ENCODE measurements at places on chromosomes 2 and 18. TPM values are rescaled to one million over a fixed set of nuclear protein-coding genes. Genes with fewer than 3 reads are reported as not detected.

ALS2 gene
- total RNA-seq = 23.6 TPM

DYNC1I2 gene
- 140 TPM for total RNA-seq

PDCD1 gene
- not detected for total RNA-seq

LRATD1 gene
- total RNA-seq = 8.0 TPM

- no peak for DNase-seq
Measured at GRCh38 chr18:77121523-77121922, 11.1 kb downstream of the MBP start.

DNA sequence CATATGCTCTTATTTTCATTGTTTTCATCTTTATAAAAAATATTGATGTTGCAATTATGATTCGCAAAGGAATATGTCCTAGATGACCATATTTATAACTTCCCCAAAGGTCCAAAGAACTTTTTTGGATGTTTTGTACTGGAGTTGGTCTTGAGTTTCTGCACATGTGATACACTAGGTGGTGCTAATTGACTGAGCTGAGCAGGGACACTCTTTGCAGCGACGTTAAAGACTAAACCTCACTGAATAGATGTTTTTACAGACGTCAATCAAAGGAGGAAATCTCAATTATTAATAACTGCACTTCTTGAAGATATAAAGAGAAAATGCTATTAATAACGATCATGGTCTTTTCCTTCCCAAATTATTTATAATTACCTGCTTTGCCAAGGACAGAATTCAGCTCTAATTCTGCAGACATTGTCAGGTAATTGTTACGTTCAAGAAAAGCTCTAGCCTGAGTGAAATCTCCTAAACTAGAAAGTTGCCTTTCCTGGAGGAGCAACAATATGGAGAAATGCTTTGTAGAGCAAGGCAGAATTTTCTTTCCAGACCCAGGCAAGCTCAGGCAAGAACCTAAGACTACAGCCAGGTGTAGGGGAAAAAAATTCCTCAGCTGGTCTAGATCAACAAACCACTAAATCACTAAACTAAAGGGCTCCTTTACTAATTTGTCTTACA is 119.3 kb upstream of the RBBP8 start:
- peak; percentile 72 for DNase-seq

- DNase-seq = no peak
Measured at GRCh38 chr2:84731185-84731584, 149.7 kb downstream of the TRABD2A start.

DNA sequence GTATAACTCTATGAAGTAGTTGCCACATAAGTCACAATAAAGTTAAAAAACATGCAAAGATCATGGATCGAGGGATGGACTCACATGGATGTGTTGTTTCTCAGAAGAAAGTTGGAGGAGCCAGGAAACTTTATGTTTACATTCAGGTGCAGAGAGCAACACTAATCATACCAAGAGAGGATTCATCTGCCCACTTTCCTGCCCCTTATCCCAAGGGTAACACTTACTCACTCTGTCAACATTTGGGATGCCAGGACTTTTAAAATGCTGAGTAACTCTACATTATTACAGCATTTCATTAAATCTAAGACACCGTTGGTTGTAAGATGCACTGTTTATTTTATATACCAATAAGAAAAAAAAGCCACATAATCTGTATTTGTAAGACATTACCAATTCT is 170.4 kb downstream of the KCNE4 start:
- DNase-seq = peak; percentile 50

- DNase-seq = no peak
Measured at GRCh38 chr18:51953521-51953920, 386.5 kb upstream of the DCC start.

DNA sequence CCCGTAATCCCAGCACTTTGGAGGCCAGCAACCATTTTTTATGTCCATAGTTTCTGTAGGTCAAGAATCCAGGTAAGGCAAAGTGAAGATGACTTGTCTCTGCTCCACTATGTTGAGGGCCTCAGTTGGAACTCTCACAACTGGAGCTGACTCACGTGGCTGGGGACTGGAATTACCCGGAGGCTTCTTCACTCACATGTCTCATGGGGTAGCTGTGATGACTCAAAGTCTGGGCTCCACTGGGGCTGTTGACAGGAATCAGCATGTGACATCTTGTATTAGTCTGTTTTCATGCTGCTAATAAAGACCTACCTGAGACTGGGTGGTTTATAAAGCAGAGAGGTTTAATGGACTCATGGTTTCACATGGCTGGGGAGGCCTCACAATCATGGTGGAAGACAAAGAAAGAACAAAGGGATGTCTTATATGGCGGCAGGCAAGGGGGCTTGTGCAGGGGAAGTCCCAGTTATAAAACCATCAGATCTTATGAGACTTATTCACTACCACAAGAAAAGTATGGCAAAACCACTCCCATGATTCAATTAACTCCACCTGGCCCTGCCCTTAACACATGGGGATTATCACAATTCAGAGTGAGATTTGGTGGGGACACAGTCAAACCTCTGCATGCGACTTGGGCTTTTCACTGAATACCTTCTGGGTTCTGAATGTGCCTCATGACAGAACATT is 7.8 kb upstream of the PPP1R1C start:
- DNase-seq = peak; percentile 97

DNA sequence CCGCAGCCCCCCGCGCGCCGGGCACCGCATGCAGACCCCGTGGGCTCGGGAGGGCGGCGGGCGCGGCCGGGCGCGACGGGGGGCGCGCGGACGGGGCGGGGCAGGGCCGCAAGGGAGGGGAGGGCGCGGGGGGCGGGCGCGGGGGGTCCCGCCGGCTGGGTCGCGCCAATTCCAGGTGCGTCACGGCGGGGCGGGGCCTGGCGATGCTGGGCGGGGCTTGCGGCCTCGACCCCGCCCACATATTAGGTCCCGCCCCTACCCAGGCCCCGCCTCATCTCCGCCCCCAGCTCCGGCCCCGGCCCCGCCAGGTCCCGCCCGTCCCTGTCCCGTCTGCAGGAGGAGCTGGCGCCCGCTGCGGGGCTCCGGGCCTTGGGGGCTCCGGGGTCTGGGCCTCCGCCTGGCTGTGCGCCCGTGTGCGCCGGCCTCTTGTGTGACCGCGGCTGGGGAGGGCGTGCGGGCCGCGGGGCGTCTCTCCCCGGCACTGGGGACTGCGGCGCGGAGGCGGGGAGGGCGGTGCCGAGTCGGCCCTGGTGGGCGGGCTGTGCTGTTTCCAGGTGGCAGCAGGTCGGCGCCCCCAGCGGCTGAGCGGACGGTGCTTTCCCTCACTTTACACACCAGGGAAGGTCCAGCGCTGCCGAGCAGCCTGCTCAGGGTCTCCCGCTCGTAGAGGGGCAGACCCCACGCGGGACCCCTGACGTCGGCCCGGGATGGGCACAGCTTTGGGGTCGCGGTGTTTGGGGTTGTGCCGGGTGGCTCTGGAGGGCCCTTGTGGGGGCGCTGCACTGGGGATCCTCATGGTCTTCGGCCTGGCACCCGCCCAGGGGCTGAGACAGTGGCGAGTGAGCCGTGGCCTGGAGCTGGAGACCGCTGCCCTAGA is 554 bp downstream of the ING5 start:
- peak; percentile 70 for DNase-seq

GRCh38 chr2:206435742-206436141 is 7.6 kb upstream of the ADAM23 start:
- DNase-seq = no peak

GRCh38 chr18:48475635-48476549 is 62.9 kb upstream of the CTIF start:
- DNase-seq = no peak

DNA sequence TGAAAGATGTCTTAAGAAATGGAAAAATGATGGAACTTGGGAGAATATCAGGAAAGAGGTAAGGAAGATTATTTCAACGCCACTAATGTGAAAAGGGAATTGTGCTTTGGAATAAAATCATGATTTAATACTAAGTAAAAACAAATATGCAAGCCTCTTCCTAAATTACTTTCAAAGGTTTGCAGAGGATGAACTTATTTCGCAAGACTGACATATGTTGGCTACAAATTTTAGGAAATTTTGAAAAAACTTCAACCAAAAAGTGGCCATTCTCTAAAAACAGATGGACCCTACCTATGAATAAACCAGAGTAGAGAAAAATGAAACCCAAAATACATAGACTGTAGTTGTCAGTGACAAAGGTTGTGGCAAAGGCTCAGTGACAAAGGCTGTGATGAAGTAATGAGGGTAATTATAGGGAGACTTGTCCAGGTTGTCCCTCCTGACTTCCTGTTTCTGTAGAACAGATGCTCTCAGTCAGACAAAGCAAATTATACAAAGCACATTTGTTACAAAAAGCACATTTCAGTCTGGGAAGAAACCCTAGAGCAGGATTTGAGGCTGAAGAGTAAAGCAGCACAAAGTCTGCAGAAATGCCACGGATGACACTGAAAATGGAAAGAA is 39.5 kb downstream of the SFT2D3 start:
- DNase-seq = no peak

DNA sequence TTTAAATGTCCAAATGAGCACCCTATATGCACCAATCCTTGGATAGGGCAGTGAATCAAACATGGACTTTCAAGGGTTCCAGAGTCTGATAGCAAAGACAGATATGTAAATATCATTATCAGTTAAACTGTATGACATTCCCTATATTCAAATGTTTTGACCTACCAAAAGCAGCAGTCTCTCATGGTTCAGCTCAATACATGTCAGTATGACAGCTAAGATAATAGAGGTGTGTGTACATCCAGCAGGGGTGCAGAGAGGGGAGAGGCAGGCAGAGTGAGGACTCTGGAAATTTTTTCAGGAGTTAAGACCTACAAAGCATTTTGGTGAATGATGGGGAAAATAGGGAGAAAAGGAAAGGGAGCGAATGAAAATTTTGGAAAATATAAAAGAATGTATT is 106.3 kb downstream of the MYO3B start:
- DNase-seq = no peak

GRCh38 chr2:201969938-201970785 is 63.5 kb upstream of the FZD7 start:
- no peak for DNase-seq

DNA sequence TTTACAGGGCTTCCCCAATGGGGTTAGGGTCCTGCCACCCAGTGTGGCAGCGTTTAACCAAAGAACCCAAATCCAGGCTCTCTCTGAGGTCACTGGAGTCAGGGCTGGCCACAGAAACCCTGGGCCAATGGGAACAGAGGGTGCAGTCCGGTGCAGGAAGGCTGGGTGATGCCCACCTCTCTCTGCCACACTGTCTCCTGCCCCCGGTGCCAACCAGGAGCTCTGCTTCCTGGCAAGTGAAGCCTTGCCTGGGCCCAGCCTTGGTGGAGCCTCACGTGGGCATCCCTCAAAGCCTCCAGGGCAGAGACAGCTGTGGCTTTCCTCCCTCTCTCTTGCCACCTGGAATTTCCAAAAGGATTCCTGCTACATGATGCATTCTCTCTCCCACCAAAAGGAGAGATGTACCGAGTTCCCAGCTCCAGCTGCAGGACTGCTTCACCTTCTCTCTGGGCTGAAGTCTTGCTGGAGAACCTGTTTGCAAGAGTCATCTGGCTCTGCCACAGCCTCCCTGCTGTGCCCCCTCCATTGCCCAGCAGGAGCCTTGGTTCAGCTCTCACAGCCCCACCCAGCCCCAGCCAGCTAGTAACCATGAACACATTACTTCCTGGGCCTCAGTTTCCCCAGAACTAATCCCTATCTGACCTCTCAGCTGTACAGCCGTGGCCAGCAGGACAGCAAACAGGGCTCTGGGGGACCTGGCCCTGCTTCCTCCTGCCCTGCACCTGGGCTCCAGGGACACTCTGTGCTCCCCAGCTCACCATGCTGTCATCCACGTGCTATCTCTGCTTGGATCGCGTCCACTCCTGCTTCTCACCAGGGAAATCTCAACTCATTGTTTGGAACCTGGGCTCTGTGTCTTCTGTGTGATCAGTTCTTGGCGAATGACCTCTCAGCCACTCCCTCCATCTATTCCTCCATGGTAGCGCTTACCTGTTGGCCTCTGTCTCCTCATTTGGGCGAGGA is 43.4 kb downstream of the KCNF1 start:
- DNase-seq = peak; percentile 87

DNA sequence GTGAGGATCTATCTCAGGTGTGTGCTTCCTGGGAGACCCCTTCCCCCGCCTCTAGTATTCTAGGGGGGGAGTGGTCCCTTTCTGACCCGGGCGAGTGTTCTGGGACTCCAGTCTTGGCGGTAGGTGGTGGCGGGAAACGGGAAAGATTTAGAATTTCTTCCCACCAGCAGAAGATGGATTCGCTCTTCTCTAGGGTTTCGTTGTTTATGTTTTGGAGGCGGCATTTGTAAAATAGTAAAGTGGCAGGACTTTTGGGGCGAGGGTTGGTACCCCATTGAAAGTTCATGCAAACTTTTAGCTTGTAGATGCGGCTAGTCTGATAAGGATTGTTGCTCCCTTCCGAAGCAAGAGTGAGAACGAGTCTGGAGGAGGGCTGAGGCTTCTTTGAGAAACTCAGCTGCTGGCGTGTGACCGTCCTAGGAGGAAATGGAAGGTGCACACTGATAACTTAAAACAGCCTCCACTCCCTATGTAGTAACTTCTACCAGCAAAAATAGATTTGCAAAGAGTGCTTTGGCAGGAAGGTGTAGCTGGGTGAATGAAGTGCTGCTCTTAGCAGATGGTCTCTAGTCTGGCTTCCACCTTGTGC is 412 bp downstream of the GPD2 start:
- DNase-seq = peak; percentile 20

DNA sequence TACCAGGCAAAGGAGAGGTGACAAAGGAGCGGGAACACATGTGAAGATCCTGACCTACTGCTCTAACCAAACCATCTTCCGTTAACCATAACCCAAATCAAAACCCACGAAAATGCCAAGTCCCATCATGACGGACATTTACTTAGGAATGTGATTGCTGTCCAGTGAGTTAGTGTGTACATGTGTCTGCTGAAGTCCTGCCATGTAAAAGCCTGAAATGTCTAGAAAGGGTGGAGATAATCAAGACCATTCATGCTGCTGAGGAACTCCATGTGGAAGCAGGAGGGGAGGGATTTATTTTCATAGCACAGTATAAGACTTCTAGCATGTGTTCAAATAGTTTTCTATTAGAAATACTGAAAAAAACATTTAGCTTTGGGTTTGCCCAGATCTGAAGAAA is 137.0 kb upstream of the BOD1L2 start:
- DNase-seq = no peak
